Prostate gland (tissue), 2 donors: ENCODE measurements at places on chromosomes 1 and 21.

- no peak for DNase-seq
Observed at GRCh38 chr1:160685266-160685665, 26.4 kb downstream of the CD48 start.

- no peak for DNase-seq
Observed at GRCh38 chr1:48695161-48695560, 81.5 kb downstream of the BEND5 start.

GRCh38 chr1:117037802-117038201 lies 22.3 kb upstream of the TTF2 start:
- no peak for DNase-seq

- no peak for DNase-seq
Observed at GRCh38 chr1:56676571-56677035, 31.5 kb downstream of the PRKAA2 start.

- no peak for DNase-seq
Observed at GRCh38 chr1:147781056-147781471, 20.7 kb upstream of the GJA5 start.
